ENCODE measurements at places on chromosomes 1 and 21.

DNA sequence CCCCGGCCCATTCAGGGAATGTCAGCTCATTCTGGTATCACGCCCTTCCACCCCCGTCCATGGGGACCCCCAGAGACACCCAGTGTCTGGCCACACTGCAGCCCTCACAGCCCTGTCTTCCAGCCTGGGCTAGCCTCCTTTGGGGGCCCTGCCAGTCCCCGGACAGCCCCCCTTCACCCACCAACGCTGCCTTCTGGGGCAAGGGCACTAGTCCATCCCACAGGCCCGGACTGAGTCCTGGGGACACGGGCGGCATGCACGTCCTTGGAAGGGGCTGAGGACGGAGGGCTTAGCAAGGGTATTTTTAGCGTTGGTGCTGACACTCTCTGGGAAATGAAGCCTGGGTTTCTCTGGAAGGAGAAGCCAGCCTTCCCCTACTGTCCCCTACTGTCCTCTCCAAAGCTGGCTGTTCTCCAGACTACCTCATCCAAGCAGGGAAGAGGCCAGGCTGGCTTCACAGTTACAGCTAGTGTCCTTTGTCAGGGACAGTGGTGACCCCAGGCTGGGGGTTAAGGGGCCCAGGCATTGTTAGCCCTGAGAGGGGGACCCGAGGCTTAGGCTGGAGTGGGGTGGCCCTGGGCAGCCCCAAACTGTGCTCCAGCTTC is 39.5 kb downstream of the COQ8A start:
- no peak for DNase-seq

DNA sequence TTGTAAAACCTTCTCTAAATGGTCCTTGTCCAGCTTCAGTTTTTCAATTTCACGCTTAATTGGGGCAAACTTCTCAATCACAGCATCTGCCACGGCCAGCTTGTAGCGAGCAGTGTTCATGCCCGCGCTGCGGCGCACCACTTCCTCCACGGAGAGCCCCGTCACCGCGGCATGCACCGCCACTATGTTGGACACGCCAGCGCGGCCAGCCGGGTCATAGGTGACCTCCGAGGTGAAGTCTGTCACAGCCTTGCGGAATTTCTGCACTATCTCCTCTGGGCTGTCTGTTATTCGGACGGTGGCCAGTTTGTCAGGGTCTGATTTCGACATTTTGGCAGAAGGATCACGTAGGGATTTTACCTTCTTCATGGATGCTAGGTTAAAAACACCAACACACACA is 44.8 kb upstream of the TBX15 start:
- DNase-seq: no peak

DNA sequence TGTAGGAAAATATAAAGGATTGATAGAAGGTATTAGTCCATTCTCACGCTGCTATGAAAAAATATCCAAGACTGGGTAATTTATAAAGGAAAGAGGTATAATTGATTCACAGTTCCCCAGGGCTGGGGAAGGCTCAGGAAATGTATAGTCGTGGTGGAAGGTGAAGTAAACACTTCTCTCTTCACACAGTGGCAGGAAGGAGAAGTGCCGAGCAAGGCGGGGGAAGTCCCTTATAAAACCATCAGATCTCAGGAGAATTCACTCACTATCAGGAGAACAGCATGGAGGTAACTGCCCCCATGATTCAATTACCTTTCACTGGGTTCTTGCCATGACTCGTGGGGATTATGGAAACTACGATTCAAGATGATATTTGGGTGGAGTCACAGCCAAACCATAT is 1806.0 kb downstream of the MRPL39 start:
- DNase-seq: no peak

DNA sequence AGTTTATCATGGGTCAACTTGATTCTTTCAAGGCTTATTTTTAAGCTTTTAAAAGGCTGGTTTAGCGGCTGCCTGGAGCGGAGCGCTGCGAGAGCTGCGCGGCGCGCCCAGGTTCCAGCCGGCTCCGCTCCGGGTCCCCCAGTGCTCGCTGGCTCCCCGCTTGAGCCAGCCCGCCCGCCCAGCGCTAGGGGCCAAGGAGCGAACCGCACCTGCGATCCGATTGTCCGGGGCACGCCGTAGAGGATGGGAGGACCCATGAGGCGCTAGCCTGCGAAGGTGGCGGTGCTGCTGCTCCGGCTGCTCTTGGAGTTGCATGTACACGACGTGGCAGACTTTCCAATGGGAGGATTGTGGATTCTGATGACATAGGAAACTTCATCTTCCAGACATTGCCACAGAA is 9.9 kb upstream of the CFHR4 start:
- peak; percentile 80 for DNase-seq

DNA sequence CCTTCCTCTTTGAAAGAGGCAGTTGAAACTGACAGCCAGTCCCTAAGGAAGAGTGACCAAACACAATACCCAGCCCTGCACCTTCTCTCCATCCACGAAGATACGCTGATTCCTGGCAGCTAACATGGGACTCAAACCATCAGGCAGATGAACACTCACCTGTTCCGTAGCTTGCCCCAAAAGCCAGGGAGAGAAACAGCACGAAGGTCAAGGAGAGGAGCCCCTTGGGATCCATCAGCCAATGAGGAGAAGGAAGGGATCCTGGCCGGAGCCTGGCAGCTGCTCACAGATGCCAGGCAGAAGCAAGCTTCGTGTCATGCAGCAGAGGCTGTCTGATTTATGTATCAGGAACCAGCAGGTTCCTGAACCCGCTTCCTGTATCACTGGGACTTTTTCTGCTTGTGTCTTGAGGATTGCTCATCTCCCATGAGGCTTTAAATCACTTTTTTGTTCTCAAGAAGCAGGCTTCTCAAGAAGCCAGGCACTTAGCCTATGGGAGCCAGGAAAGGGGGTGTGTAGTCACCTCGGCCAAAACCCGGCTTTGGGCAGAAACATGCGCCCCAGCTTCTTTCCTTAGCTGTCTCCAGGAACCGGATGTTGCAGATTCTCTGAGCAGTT is at the start of gene SLAMF1:
Gene SLAMF1 (minus strand): TSS at position 334 of the 618 bp plus-strand sequence. CDS start 99 bp downstream, at position 235.
- no peak for DNase-seq

DNA sequence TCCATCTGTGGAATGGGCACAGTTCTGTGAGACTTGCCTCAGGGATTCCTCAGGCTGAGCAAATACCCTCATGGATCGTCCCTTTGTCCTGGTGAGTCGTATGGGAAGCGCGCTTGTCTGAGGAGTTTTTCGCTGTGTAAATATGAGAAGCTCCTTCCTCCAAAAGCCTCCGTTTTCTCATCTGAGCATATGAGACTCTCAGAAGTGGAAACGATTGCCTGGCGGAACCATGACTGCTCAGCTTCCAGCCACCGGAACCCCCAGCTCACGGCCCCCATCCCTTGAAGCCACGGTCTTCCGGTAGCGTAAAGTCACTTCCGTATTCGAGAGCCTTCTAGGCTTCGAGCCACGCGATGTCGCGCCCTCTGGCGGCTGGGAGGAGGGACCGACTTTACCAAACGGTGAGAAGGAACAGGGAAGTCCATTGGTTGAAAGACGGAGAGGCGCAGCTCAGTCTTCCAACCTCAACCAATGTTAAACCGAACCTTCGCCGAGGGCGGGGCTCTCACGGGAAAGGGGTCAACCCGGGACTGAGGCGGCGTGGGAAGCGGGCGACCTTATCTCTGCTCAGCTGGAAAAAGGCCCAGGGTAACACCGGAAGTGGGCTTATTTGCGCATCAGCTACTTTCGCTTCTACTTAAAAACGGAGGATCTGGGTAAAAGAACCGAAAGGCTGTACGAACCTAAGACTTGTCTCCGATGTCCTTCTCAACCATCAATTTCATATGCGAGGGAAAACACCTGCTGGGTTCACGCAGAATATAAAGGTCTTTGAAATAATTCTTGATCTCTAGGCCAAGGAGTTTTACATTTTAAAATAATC is 46.3 kb downstream of the AZIN2 start:
- DNase-seq: peak; percentile 97
